HTR-8/SVneo (cell line): ENCODE measurements at places on chromosomes 6 and 20.

DNA sequence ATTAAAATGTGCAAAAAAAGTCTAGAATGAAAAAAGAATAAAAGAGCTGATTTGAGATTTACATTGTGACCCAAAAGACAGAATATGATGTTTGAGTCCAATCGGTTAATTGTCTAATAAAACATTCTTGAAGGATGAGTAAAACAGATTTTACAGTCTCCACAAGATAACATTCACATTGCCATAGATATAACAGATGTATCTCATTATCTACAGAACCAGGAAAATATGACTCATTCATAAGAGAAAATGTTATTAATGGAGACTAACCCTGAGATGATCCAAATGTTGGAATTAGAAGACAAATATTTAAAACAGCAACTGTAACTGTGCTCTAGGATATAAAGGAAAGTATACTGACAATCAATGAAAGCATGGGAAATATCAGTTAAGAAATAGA is 141.7 kb downstream of the RFX6 start:
- no peak for DNase-seq

GRCh38 chr6:36938536-36938935 is 16.0 kb upstream of the PI16 start:
- DNase-seq = peak; percentile 96

DNA sequence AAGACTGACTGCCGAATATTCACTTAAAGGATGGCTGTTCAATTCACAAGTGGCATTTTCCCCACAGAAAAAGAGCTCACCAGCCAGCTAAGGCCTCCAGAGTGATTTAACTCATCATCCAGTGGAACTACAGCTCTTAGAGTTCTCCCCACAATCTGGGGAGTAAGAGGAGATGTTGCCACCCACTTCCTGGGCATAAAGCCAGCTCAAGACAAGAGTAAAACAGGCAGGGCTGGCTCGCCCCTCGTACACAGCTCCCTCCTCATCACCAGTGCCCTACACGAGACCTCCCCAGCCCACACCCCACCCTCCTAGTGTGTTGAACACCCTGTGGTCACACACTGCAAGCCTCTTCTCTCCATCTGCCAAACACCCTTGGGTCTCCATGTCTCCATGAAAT is 47.2 kb upstream of the IPCEF1 start:
- peak; percentile 59 for DNase-seq

- no peak for DNase-seq
Measured at GRCh38 chr6:157181649-157182048, 141.7 kb downstream of the TMEM242 start.
